ENCODE measurements at places on chromosomes 12 and 14.

DNA sequence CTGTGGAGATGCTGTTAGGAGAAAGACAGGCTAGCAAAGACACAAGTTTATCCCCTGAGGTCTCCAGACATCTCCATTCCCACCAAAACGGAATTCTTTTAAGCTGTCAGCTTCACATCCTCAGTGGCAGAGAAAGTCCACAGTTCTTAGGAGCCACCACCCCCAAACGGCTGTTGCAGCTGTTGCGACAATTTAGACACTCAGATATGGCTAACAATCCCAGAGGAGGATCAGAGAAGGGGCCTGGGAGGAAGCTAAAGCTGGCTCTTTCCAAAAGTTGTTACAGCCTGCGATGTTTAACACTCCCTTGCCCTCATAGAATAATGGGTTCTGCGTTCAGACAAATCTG is 1.9 kb upstream of the ATP5MC2 start:
- DNase-seq, result peak; percentile 67

DNA sequence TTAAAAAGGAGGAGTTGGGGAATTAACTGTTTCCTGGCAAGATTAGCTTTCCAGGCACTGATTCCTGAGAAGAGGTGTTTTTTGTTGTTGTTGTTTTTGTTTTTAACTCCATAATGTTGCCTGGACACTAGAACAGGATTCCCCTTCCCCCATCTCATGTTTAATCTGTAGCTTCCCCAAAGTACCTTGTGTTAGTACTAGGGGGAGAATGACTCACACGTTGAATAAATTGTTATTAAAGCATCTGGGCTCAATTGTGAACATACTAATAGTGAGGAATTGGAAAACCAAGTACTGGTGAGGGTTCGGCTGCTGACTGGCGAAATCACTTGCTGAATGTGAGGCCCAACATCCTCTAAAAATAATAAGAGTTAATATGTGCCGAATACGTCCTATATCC is 1.3 kb upstream of the GNG2 start:
- no peak for DNase-seq

DNA sequence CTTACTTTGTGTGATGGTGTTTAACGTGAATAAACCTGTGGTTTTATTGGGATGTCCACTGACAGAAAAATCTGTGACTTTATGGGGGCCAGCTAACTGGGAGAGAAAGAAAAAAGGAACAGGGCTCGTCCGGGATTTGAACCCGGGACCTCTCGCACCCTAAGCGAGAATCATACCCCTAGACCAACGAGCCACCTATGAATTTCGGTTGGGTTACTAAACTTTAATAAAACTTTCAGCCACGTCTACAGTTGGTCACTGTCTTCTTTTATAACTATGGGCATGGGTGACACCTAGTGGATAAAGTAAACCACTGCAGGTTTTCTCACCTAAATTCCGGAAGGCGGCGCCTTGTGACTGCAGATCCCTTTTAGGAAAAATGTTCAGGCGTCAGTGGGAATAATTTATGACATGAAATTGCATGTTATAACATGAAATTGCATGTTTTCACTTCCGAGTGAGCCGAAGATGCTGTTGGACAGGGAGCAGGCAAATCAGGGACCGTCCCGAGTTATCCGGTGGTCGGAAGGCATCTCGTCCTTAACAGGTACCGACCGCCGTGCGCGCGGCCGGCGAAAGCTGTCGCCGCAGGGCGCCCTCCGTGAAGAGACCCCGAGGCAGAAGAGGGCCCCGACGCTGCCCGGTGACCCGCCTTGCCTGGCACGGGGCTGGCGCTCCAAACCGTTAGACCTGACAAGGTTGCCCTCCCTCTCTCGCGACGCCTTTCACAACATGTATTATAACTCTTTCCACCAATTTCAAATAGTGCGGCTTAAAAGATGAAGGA is 18.2 kb upstream of the RNASE12 start:
- DNase-seq, result peak; percentile 77

- DNase-seq, result no peak
These were observed 153.8 kb upstream of the DDHD1 start for GRCh38 chr14:53306911-53307310.

GRCh38 chr14:53432378-53432802 is 279.3 kb upstream of the DDHD1 start:
- peak; percentile 31 for DNase-seq

DNA sequence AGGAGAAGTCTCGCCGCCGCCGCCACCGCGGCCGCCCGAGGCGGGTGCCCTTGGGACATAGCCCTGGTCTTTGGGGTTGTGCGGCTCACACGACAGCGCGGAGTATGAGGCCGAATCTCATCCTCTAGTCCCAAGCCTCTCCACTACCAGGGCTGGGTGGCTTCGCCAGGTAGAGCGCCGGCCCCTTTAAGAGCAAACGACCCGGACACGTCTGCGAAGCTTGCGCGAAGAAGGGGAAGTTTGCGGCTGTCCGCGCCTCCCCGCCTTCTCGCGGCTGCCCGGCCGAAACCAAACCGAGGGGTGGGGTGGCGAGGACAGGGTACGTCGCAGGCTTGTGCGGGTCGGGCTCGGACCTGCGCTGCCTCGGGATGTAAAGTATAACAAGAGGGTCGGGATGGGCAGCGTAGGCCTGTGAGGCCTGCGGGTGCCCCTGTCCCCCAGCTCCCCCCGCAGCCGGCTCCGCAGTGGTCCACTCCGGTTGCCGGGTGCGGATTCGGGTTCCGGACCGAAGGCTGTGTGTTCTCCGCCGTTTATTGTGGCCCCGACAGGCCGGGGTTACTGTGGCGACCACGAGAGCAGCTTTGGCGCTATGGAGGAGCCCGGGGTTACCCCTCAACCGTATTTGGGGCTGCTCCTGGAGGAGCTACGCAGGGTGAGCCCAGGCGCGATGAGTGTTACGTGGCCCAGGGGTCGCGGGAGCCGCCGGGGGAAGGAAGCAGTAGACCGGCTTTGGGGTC is 33.3 kb downstream of the MIA2 start:
- peak; percentile 91 for DNase-seq

DNA sequence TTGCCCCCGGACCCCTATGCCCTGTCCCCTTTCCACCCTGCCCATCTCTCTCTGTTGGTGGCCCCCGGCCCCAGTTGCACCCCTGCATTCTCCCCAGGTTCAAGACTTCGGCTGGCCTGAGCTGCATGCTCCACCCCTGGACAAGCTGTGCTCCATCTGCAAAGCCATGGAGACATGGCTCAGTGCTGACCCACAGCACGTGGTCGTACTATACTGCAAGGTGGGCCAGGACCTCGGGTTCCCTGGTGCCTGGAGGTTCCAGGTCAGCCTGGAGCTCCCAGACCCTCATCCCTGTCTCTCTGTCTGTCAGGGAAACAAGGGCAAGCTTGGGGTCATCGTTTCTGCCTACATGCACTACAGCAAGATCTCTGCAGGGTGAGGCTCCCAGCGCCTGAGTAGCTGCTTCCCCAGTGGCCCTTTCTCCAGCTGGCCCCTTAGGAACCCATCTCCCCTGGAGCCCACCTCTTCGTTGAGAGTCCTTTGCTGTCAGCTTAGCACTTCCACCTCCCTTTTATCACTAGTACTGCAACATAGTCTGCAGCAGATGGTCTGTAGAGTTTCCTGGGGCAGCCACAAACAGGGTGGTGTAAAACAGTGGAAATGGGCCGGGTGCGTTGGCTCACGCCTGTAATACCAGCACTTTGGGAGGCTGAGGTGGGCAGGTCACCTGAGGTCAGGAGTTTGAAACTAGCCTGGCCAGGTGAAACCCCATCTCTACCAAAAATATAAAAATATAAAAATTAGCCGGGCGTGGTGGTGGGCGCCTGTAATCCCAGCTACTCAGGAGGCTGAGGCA is 5.8 kb downstream of the TNS2 start:
- DNase-seq, result peak; percentile 23

- no peak for DNase-seq
These were observed 29.5 kb upstream of the EML1 start for GRCh38 chr14:99763527-99764221.

GRCh38 chr12:25970916-25971653 is 12.6 kb downstream of the RASSF8 start:
- DNase-seq, result peak; percentile 62

- no peak for DNase-seq
These were observed 23.2 kb downstream of the BORCS5 start for GRCh38 chr12:12379831-12380730.

DNA sequence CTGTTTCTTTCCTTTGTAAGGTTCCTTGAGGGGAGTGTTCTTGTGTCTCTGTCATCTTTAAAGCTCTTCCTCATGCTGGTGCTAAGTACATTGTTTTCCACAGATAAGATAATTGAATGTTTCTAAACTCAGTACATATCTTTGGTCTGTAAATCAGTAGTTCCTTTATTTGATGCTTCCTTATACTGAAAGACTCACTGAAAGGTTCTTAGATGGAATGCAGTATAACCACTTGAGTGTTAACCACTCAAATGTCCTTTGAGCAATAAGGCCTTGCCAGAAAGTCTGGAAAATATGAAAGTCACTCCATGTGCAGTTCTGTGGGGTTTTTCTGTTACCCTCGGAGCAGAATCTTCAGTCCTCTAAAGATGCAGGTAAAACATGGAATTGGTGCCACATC is 23.0 kb upstream of the RNU6-8 start:
- no peak for DNase-seq

DNA sequence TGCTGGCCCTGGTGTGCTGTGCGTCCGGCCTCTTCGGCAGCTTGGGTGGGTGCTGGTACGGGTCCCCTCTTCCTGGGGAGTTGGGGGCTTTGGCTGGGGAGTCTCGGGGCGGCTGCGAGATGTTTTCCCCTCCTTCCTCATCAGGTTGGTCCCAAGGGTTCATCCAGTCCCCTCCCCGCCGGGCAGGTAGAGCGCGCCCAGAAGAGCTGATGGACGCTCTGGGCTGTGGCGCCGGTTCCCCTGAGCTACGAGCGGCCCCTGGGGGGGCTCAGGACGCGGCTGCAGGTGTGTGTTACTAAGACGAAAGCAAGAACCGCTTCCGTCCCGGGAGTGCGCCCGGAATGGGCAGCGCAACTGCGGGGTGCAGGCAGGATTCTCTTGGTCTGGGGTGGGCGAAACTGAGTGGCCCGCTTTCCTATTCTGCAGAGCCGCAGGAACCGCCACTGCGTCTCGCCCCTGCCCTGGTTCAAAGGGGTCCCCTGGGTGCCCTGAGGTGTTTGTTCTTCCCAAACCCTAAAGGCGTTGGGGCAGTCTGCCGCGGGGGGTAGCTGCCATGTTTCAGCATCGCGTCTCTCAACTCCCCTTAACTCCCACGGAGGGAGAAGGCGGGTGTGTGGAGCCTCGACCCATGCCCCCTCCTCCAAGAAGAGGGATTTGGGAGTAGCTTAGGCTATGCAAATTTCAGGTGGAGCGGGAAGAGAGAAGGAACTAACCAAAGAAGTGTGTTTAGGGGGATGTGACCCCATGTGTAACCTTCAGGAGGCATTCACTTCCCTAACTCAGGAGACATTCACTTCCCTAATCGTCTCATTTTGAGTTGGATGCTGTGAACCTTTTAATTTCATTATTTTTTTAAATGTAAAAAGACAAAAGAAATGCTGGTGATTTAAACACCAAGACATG is 1.2 kb downstream of the SLC24A4 start:
- no peak for DNase-seq

GRCh38 chr12:4148418-4149056 is 125.0 kb upstream of the CCND2 start:
- DNase-seq, result no peak

DNA sequence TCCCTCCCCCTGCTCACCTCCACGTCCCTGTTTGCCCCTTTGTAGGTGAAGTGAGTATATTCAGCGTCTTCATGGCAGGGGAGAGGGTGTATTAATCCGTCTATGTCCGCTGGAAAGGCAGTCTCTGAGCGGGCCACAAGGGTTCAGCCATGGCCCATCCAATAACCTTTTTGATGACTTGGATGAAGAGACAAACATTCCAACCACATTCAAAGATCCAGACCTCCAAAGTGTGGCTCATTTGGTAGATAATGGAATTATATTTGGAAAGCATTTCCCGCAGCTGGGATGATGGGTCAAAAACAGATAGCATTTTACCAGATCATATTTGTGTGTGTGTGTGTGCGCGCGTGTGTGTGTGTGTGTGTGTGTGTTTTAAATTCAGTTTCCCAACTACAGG is 345.9 kb downstream of the DPF3 start:
- DNase-seq, result no peak

- DNase-seq, result no peak
These were observed 268.9 kb upstream of the NOVA1 start for GRCh38 chr14:26866721-26867120.

GRCh38 chr14:76228138-76228537 is 76.4 kb downstream of the GPATCH2L start:
- no peak for DNase-seq

DNA sequence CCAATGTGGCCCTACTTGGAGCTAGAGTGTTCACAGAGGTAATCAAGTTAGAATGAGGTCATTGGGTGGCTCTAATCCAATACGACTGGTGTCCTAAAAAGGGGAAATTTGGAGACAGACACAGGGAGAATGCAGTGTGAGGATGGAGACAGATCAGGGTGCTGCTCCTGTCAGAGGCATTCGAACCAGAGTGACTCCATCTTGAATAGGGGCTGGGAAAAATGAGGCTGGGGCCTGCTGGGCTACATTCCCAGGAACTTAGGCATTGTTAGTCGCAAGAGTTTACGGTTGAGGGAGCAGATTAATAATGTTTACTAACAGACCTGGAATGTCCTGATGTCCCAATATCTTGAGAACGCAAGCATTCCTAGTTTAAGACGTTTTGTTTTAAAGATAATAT is 20.2 kb downstream of the TNFAIP2 start:
- no peak for DNase-seq

GRCh38 chr14:82298811-82299210 is 765.2 kb upstream of the SEL1L start:
- no peak for DNase-seq

- DNase-seq, result no peak
These were observed 998.3 kb downstream of the SLC16A7 start for GRCh38 chr12:60594035-60594711.

DNA sequence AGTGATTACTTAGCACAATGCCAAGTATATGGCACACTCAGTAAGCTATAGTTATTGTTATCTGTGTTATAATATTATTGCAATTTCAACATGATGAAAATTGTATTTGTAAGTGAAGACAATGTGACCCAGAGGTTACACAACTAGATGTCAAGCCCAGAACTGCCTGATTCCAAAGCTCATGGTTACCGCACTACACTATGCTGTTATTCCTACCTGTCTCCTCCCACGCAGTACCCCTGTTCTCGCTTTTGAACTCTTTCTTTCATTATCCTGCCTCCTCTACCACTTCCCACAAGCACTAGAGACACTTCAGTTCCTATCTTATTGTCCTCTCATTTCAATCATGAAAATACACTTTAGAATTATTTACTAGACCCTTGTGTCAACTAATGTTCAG is 93.2 kb downstream of the PLCZ1 start:
- no peak for DNase-seq

- DNase-seq, result no peak
These were observed 3.8 kb downstream of the RILPL1 start for GRCh38 chr12:123529686-123530085.

DNA sequence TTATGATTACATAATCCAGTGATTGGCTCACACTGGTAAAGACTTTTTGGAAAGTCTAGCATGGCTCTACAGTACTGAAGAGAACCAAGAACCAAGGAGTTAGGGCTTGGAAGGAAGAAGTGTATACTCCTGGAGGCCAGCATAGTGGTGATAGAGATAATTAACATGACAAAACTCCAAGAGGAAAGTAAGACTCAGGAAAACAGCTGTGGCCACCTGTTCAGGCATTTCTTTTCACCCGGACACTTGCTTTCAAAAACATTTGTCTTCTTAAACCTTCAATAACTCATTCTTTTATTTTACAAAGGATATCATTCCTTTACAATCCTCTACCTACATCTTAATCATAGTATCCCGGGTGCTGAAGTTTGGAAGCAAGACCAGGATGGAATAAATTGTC is 50.9 kb downstream of the KLHL28 start:
- no peak for DNase-seq

GRCh38 chr12:52146822-52147366 is 44.9 kb downstream of the KRT80 start:
- DNase-seq, result no peak

GRCh38 chr14:69190191-69190590 is 1.1 kb upstream of the EXD2 start:
- no peak for DNase-seq

Measured in left hindlimb (tissue), 1 donor.